Hindlimb muscle (tissue), 1 donor: ENCODE measurements at places on chromosomes 12 and 14. TPM values are rescaled to one million over a fixed set of nuclear protein-coding genes. Genes with fewer than 3 reads are reported as not detected.

DNA sequence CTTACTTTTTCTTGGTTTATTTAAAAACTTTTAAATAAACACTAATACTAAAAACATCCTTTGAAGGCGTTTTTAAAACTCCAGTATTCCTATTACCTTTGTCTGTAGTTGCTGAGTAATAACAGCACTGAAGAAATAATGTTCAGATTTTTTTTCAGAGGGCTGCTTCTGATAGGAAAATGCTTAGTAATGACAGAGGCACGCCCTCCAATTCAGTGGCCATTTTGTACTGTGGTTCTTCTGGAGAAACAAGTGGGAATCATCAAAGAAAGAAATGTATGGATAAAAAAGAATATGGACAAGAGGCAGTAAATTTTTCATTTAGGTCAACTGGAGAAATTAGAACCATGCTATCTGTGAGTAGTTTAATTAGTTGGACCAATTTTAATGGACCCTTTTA lies 13.6 kb downstream of the VEZT start:
- DNase-seq = no peak

GRCh38 chr12:64968989-64969819 lies 144.8 kb downstream of the TBC1D30 start:
- DNase-seq = no peak

GRCh38 chr12:54206791-54207190 lies 18.0 kb upstream of the SMUG1 start:
- DNase-seq = no peak

CMA1 gene
- polyA plus RNA-seq = not detected

CLEC6A gene
- not detected for polyA plus RNA-seq
